ENCODE measurements at places on chromosomes 5 and 9. TPM values are rescaled to one million over a fixed set of nuclear protein-coding genes. Genes with fewer than 3 reads are reported as not detected.
A peak's percentile ranks its signal among the peaks of the same experiment; 100 is the strongest.

GRCh38 chr9:136695435-136695895 lies 8.2 kb upstream of the AGPAT2 start:
- H3K27me3 ChIP-seq = no peaks in the 10 kb centered on the region
- DNase-seq = no peak
- no peaks in the 10 kb centered on the region for H3K36me3 ChIP-seq
- H3K4me1 ChIP-seq = no peaks in the 10 kb centered on the region
- H3K27ac ChIP-seq = no peak overlapping the region
- H3K4me3 ChIP-seq = no peak overlapping the region

GRCh38 chr5:8844847-8845246 lies 701.0 kb downstream of the SEMA5A start:
- H3K36me3 ChIP-seq = no peaks in the 10 kb centered on the region
- DNase-seq = no peak
- H3K4me3 ChIP-seq = no peak overlapping the region
- H3K27ac ChIP-seq = peak overlapping the region; percentile 2

DNA sequence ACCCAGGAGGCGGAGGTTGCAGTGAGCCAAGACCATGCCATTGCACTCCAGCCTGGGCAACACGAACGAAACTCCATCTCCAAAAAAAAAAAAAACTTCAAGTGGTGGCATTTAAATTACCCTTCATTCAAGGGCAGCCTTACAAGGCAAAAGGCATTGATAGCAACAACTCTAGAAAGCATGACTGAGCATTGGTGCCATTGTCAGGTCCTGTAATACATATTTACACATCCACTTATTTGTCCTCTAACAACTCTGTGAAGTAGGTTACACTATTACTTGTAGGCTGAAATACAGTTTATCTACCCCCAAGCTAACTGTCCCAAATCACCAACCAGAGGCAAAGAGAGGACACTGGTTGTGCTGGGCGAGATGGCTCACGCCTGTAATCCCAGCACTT lies 52.7 kb upstream of the LARP1 start:
- no peak overlapping the region for H3K27ac ChIP-seq
- DNase-seq = no peak
- no peaks in the 10 kb centered on the region for H3K36me3 ChIP-seq
- peaks cover 7% of the 10 kb centered on the region for H3K4me1 ChIP-seq
- no peaks in the 10 kb centered on the region for H3K27me3 ChIP-seq

DNA sequence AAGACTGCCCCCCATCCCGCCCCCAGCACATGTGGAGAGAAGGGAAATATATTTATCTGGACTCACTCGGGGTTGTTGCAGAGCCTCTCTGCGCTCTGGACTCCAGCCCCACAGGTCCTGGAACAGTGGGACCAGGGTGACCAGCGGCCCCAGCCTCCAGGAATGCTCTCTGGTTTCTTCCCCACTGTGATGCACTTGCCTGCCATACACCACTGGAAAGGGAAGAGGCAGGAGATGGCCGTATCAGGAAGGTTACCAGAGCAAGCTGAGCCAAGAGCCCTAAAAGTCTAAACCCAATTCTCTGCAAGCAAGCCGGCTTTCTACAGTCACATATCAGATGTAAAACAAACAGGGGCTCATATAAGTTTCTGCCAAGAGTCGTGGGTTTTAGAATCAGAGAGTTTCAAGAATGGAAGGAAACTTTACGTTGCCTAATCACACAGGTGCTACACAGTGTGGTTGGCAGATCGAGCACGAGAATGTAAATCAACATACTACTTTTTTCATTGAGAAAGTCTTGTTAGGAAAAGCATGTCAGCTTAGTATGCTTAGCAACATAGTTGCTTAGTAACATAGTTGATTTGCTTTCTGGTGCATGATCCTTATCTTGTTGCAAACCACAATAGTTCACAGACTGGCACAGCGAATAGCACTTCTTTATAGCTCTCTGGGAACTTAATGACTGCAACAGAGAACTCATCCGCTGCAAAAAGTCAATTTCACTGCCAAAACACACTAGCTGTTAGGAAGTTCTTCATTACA lies 201.2 kb downstream of the TARS1 start:
- peak overlapping the region; percentile 68 for H3K27ac ChIP-seq
- H3K4me1 ChIP-seq = peaks cover 12% of the 10 kb centered on the region
- peaks cover 43% of the 10 kb centered on the region for H3K36me3 ChIP-seq
- H3K27me3 ChIP-seq = no peaks in the 10 kb centered on the region
- DNase-seq = peak; percentile 91

DNA sequence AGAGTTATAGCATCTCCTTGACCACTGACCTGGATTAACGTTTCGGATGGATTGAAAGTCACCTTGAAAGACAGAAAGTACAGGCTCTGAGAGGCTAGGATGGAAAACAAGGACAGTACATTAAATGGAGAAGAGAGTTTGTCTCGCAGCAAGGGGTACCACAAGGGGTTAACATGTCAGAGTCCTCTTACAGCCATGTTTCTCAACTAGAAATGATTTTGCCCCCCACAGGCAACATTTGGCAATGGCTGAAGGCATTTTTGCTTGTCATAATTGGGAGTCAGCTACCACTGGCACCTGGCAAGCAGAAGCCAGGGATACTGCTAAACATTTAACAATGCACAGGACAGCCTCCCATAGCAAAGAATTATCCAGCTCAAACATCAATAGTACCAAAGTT lies 90.8 kb upstream of the EQTN start:
- no peak for DNase-seq
- peaks cover 7% of the 10 kb centered on the region for H3K27me3 ChIP-seq
- no peaks in the 10 kb centered on the region for H3K36me3 ChIP-seq
- H3K4me3 ChIP-seq = no peak overlapping the region
- no peak overlapping the region for H3K27ac ChIP-seq

DNA sequence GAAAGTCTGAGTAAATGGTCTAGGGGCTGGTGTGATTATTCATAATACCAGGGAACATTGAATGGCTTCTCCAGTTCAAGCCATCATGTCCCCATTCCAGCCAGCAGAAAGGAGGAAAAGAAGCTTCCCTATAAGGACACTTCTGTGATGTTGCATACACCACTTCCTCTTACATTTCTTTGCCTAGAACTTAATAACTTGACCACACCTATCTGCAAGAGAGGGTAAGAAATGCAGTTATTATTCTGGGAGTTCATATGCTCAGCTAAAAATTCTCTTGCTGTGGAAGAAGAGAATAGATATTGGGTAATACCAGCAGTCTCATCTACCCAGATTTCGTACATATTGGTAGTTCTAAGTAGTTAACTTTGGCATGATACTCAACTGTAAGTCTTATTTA lies 166.1 kb downstream of the SLC28A3 start:
- no peaks in the 10 kb centered on the region for H3K27me3 ChIP-seq
- H3K27ac ChIP-seq = no peak overlapping the region

DNA sequence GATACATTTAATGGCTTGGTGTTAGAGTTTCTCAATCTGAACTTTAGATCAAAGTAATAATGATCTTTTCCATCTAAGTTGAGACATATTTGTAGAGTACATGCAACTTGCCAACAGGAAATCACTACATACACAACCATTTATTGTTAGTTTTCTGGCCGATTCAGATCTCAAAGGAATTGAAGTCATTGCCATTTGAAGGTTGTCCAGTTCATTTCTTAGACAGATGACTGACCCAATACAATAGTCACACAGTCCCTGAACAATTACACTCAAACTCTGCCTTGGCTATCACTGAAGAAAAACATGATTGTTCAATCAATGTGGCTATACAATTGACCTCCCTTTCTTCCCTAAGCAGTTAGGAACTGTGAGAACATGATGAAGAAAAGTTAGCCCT lies 753.2 kb upstream of the RIOK2 start:
- H3K27ac ChIP-seq = no peak overlapping the region
- H3K36me3 ChIP-seq = no peaks in the 10 kb centered on the region
- DNase-seq = no peak
- H3K27me3 ChIP-seq = no peaks in the 10 kb centered on the region

DNA sequence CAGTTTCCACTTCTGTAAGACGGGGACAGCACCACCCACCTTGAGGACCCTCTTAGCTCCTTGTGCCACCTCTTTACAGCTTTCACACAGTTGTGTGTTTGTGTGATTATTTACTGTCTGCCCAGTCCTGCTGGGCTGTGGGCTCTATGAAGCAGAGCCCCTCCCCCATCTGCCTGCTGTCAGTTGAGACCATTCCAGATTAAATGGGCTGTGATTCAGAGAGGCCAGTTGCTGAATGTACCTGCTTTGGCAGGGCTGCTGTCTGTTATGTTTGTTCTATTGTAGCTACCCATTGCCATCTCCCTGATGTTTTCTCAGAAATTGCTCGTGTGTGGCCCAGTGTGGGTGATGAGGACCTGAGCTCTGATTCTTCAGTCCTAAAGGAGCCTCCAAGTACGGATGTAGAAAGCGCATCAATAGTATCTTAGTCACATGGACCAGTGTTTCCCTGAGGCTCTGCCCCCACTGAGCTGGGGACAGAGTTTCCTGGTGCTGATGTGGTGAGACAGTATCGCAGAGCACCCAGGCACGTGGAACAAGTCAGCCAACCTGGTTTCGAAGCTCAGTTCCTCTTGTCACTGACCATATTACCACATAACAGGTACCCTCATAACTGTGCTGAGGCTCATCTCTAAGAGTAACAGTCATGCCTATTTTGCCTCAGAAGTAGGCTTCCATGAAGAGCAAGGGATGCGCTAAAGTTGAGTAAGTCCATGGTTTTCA lies 3.7 kb downstream of the ANGPTL2 start:
- no peak for DNase-seq
- peaks cover 21% of the 10 kb centered on the region for H3K4me1 ChIP-seq
- no peaks in the 10 kb centered on the region for H3K36me3 ChIP-seq

GRCh38 chr5:154053468-154053867 lies 14.7 kb downstream of the MFAP3 start:
- H3K27ac ChIP-seq = no peak overlapping the region
- peaks cover 19% of the 10 kb centered on the region for H3K36me3 ChIP-seq
- no peak overlapping the region for H3K4me3 ChIP-seq

The NSG2 gene
- total RNA-seq = 0.38 TPM

The PHYKPL gene
- 27.5 TPM for total RNA-seq

The CDO1 gene
- 3.9 TPM for total RNA-seq

The NR2F1-AS1 gene
- 7.3 TPM for total RNA-seq
